Osteoblast (primary cell): ENCODE measurements at places on chromosomes 6 and 20. TPM values are rescaled to one million over a fixed set of nuclear protein-coding genes. Genes with fewer than 3 reads are reported as not detected.

DNA sequence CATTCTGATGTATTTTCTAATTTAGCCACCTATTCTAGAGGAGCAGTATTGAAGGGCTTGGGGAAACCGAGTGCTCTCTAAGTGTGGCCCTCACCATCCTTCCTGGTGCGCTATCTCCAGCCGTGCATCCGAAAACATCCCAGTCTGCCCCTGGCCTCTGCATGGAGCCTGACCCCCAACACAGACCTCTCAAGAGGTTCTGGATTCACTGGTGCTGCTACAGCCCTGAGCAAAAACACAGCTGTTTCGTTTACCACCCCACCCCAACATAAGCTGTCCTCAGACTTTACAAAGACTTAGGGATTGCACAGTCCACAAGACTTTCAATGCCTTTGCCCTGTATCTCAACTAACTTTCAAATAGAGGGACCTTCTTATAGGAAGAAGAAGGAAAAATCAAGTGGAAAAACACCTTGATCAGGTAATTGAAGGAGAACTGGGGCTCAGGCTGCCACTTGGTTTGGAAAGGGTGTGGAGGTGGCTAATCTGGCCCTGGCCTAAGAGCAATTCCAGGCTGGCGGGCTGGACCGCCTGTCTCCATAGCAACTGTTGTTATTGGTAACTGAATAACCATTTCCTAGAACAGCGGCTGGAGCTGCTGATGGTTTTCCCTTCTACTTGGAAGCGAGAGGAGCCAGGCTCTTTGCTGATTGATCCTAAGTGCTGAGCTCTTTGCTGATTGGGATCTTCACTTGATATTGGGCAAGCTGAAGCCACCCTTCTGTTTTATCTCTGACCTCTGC lies 90.2 kb upstream of the TOX2 start:
- no peak for DNase-seq

Gene ANKEF1
- total RNA-seq = 2.1 and 2.5 TPM in 2 replicates

GRCh38 chr6:56706981-56707726 lies 64.5 kb upstream of the DST start:
- DNase-seq = no peak

Gene ZSCAN23
- total RNA-seq = 6.9 and 7.4 TPM in 2 replicates

- DNase-seq = peak; percentile 72
These were observed 223.6 kb upstream of the CITED2 start for GRCh38 chr6:139597771-139598755.

- no peak for DNase-seq
These were observed 6.8 kb downstream of the PCSK2 start for GRCh38 chr20:17233626-17234025.

DNA sequence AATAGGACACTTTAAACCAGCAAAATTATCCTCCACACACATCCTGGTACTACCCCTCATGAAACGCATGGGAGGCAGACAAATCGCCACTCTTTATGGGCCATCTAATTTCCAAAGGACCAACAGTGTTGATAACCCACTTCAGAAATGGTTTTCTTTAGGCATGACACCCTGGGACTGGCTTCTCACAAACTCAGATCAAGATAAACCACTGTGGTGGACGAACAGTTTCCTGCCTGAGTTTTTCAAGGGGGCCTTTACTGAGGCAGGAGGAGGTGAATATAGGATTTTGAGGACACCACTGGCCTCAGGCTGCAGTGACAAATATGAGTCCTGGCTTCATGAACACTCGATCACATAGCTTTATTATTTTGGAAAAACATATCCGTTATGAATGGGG lies 26.0 kb downstream of the TRAM2 start:
- no peak for DNase-seq

DNA sequence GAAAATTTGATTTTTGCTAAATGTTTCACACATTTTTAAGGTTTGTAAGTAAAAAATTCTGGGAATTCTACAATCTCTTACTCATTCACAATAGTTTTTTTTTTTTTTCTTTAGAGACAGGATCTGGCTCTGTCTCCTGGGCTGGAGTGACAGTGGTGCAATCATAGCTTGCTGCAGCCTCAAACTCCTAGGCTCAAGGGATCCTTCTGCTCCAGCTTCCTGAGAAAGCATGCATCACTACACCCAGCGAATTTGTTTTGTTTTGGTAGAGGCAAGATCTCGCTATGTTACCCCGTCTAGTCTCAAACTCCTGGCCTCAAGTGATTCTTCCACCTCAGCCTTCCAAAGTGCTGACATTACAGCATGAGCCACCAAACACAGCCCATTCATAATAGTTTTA lies 232.8 kb downstream of the GJA1 start:
- no peak for DNase-seq

GRCh38 chr20:6882561-6883291 lies 115.2 kb downstream of the BMP2 start:
- DNase-seq = no peak

DNA sequence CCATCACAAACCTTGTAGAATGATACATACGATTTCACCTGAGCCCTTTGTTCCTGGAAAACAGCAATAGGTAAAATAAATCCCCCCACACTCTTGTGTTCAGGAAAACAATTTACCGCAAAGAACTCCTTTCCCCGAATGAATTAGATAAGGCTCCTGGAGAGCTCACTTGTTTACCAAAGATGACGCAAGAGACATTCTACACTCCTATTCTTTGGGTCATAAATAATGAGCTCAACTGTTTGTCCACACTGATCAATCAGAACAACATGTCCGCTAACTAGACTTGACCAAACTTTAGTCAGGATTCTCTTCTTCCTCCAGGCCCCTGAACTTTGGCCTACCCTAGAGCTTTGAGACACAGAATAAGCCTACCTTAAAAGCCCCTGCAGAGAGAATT lies 271.9 kb upstream of the OPRM1 start:
- no peak for DNase-seq

Gene BPI
- under 0.01 TPM in 1 of 2 replicates, not detected in the other for total RNA-seq

Gene PDCD2
- 62.2 and 69.5 TPM in 2 replicates for total RNA-seq

DNA sequence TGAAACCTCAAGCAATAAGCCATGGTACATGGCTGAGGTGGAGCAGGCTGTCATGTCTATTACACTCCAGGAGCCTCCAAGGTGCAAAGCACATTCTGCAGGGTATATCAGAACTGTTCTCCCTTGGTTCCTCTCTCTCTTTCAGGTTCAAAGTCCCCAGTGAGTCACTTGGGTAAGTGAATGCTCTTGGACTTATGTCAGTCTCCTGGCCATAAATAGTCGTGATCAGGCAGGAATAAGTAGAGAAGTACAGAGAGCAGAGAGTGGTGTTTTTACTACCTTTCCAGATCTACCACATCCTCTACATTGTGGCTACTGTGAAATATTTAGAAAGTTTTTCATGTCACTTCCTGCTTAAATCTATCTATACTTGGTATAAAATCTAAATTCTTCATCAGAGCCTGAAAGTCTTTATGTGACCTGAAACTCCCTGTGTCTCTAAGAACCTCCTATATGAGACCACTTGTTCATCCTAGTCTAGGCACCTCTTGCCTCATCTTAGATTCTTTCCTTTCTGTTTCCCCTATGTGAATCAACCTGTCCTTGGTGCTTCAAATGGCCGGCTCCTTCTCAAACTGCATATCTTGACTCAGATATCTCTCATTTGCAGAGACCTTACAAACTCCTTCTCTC lies 1077.6 kb upstream of the MAP3K7 start:
- no peak for DNase-seq

DNA sequence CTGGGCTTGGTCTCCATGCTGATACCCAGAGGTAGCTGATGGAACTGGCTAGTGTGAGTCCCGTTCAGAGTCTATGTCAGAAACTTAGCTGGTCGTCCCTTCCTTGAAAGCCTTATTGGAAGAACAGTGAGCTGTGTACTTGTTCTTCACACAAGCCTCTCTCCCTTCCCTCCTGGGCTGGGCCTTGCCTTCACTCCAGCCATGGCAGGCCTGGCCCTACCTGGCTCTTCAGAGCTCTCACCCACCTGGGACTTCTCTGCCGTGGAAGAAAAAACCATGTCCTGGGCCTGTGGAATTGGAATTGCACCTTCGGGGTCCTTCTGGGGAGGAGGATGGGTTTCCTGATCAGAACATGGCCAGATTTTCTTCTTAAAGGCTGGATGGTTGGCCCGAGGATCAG lies 20.3 kb upstream of the ZNF831 start:
- no peak for DNase-seq

Gene RAD21L1
- total RNA-seq = not detected in 2 replicates

- DNase-seq = peak; percentile 81
These were observed 33.0 kb downstream of the FRMD1 start for GRCh38 chr6:168045706-168046620.

DNA sequence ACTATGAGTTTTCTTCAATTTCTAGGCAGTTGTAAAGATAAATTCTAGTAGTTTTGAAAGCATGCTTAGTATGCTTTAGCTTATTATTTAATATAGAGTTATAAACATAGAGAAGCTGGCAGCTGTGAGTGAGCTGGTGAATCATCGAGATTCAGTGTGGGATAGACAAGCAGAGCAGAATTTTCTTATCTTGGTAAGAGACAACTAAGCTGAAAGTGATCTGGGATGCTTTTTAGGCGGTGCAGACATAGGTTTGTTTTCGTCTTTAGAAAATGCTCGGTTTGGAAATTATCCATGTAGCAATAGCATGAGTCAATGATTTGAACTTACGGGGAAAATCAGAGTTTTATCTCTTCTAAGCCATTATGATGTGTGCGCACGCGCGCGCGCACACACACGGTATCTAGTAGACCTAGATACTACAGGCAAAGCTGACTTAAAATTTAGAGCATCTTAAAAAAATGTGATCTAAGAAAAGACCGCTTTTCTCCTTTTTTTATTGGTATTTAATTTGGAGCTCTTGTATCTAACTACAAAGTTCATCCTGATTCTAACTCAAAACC lies 128.3 kb upstream of the MAP3K7 start:
- DNase-seq = no peak

DNA sequence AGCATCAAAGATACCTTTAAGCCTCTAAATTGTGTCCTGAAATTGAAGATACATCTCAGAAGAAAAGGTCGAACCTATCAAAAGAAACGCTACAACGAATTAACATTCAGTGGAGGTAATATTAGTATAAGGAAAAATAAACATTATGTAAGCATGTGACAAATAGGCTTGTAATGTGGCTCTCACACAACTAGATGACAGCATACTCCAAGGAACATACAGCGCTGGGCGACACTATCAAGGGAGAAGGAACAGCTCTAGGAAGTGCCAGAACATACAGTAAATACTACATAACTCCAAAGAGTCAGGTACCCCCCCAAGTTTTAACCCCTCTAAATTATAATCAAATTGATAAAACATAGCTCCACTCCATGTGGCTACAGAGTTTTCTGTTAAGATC lies 103.5 kb downstream of the LAMP5 start:
- DNase-seq = peak; percentile 66

Gene ULBP2
- total RNA-seq = 2.5 and 3.2 TPM in 2 replicates

Gene ADGB
- under 0.01 TPM in 1 of 2 replicates, not detected in the other for total RNA-seq

GRCh38 chr20:51029963-51030920 lies 7.3 kb upstream of the KCNG1 start:
- peak; percentile 58 for DNase-seq

GRCh38 chr6:118187568-118188164 lies 280.6 kb downstream of the SLC35F1 start:
- no peak for DNase-seq

- no peak for DNase-seq
These were observed 155.7 kb downstream of the AKAP7 start for GRCh38 chr6:131290955-131291354.

- no peak for DNase-seq
These were observed 72.6 kb upstream of the CITED2 start for GRCh38 chr6:139446768-139447655.

GRCh38 chr6:72966628-72967280 lies 258.5 kb downstream of the KHDC1L start:
- DNase-seq = no peak

Gene GTF3C6
- total RNA-seq = 32.4 and 35.1 TPM in 2 replicates

- DNase-seq = peak; percentile 93
These were observed 862 bp upstream of the SOBP start for GRCh38 chr6:107488875-107489635.

Gene RBPJL
- total RNA-seq = not detected in 2 replicates

DNA sequence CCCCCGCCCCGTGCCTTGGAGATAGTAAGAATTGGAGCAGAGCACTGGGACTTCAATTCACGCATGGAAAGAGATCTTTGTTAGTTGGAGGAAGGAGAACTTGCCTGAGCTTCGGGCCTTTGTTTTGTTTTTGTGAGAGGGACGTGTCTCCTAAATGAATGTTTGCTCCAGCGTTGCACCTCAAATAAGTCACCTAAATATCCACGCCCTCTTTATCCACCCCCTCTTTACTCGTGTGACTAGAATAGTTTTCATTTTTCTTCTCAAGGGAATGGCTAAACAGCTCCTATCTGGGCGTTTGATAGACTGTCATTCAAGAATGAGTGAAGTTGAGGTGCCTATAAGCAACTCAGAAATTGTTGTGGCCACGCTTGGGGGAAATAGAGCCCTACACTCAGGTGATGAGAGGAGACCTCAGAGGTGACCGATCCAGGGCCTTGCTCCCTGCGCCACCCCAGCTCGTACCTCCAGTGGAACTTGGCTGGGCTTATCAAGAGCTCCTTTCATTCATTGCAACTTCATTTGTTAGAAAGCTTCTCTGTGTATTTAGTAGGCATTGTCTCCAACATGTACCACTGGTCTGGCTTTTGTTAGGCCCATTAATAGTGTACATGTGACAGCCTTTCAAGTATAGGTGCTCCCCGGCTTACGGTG lies 861 bp downstream of the PCMTD2 start:
- peak; percentile 81 for DNase-seq

Gene SMLR1
- not detected in 2 replicates for total RNA-seq

Gene PBOV1
- total RNA-seq = not detected in 2 replicates

DNA sequence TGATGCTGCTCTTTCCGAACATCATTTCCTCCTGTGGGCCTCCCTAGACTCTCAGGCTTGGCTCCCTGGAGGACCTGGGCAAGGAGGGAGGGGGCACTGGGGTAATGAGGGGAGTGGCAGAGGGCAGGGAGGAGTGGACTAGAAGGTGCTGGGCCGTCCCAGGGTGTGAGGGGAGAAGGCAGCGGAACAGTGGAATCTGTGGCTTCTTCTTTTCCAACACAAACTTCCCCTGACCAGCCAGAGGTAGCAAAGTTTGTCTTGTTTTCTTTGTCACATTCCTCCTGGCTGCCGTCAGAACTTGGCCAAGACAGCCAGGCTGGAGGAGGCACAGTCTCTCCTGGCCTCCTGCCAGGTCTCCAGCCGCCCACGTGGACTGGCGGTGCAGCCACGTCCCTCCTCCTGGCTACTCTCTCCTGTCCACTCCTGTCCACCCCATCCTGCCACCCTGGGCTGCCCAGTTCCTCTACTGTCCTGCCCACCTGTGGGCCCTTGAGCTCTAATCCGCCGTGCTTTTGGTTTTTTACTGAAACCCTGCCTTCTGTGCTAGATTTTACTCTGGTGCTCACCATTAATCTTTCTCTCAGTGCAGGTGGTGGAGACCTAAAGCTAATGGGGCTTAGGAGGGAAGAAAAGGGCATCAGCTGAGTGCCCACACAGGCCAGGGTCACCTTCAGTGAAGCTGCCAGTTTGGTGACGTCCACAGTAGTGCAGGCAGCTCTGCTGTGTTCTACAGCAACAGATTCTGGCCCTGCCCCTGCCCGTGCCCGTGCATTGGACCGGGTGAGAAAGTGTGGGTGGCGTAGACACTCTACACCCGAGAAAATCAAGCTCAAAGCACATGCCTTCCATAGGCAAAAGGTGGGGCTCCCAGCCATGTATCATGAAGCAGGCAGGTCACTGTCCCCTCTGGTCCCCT lies 2.8 kb upstream of the CDSN start:
- DNase-seq = peak; percentile 98

GRCh38 chr6:155380666-155381332 lies 66.5 kb upstream of the TFB1M start:
- DNase-seq = no peak
